ENCODE measurements at places on chromosomes 4 and X.

GRCh38 chrX:50889582-50889981, 21.0 kb upstream of the BMP15 start:
- DNase-seq = no peak

DNA sequence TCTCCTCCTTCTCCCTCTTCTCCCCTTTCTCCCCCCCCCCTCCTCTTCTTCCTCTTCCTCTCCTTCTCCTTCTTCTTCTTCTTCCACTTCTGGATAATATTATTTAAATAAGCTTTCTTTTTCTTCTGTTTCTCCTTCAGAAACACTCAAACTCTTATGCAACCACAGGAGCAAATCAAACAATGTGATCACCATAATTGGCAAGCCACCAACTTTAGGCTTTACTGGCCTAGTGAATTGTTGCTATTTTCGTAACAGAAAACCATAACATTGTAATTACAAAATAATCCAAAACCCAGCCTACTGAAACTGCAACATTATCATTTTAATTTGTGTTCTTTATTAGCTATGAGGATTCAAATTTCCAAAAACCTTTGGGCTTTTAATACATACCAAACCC, 14.3 kb downstream of the DCAF8L1 start:
- no peak for DNase-seq

- no peak for DNase-seq
Observed at GRCh38 chrX:7446815-7447214, 298.9 kb upstream of the PUDP start.

- DNase-seq = no peak
Observed at GRCh38 chr4:146340798-146341197, 126.5 kb downstream of the REELD1 start.

- no peak for DNase-seq
Observed at GRCh38 chrX:5314148-5314547, 914.5 kb downstream of the NLGN4X start.

DNA sequence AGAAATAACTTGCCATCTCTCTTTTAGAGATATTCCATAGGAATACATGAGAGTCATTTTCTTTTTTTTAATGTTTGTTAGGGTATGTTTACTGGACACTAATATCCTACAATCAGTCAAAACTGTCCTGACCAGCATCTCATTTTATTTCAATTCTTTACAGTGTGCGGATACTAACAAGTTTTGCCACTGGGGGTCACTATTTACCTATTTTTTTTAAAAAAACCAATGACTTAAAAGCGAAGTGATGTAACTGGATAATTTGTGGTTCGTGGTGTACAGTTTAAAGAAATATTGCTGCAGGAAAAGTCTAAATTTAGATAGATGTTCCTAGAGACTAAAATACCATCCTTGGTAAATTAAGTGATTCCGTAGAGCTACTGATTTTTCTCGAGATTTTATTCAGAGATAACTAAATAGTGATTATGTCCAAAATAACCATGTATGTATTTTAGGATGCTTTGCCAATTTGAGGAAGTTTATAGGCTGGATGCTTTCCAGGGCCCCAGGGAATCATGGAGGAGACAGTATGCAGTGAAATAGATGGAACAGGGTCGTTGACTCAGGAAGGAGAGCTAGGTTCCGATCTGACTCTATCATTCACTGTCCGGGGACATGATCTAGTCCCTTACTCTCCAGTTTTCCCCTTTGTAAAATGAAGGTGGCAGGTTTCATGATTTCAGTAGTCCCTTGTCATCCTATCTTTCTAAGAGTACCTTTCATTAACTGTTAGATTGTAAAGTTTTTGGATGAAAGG, 34.0 kb upstream of the GNPDA2 start:
- no peak for DNase-seq

- no peak for DNase-seq
Observed at GRCh38 chr4:53194727-53195126, 171.1 kb downstream of the SCFD2 start.

- no peak for DNase-seq
Observed at GRCh38 chr4:140238351-140239056, 84.5 kb upstream of the MAML3 start.

DNA sequence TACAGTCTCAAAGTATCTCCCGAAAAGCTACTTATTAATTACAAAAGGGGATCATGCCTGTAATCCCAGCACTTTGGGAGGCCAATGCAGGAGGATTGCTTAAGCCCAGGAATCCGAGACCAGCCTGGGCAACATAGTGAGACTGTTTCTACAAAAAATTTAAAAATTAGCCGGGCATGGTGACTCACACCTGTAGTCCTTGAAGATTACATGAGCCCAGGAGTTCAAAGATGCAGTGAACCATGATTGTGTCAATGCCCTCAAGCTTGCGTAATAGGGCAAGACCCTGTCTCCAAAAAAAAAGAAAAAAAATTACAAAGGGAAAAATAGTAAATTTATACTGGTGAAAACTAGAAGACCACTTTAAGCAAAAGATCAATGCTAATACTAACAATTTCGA, 3.3 kb upstream of the PORCN start:
- DNase-seq = no peak

GRCh38 chr4:34309383-34309906, 1934.9 kb downstream of the ARAP2 start:
- DNase-seq = no peak

DNA sequence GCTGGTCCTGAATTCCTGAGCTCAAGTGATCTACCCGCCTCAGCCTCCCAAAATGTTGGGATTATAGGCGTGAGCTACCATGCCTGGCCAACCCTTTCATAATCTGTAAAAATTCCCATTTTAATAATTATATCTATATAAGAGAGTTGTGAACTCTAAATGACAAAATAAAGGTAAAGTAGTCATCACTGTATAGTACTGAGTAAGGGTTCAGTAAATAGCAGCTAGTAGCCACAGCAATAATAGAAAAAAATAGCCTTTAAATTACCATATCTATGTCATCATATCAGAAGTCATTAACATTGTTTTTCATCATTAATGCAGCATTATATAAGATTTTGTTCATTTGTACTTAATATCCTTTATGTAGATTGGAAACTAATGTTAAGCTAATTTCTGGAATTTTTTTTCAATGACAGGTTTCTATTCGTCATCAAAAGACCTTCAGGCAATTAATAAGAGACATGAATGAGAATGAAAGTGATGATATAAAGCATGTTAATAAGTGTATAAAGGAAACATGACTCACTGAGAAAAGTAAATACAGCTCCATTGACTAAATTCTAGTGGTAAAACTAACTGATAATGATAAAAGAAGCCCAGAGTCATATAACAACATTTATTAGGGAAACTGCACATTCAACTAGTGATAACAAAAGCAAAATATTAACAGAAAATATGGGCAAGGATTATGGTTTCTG, 85.9 kb upstream of the UGT8 start:
- DNase-seq = no peak

DNA sequence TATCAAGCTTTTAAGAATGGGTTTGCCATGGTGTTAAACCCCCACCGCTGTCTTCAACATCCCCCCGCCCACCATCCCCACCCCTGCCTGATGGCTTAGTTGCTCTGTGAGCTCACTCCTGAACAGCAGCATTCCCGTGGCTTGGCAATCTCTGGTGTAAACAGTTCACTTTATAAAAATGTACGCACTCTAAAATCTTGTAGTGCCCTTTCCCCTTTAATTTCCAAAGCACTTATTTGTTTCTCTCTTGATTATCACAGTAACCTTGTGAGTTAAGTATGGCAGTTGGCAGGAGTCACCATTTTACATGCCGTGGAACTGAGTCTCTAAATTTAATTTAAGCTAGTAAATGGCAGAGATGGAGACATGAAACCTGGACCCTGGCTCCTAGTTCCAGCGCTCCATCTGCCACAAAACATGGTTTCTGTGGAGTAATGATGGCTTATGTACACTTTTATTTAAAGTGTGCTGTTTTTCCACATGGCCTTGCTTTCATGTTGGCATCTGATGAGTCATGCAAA, 123.1 kb downstream of the AFF1 start:
- DNase-seq = no peak

DNA sequence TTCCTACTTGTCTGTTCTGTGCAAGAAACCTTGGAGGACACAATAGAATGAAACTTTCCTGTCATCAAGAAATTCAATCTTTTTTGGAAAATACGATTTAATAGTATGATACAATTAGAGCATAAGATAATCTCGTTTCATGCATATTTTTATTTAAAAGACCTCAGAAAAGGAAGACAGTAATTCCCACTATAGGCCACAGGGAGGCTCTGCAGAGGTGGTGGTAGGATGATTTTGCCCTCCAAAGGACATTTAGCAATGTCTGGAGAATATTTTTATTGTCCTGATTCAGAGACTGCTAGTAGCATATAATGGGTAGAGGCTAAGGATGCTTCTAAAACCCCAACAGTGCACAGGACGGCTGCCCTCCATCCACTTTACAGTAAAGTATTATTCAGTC, 68.7 kb downstream of the PAK3 start:
- no peak for DNase-seq

GRCh38 chr4:163548481-163549243, 54.2 kb downstream of the TMA16 start:
- no peak for DNase-seq

DNA sequence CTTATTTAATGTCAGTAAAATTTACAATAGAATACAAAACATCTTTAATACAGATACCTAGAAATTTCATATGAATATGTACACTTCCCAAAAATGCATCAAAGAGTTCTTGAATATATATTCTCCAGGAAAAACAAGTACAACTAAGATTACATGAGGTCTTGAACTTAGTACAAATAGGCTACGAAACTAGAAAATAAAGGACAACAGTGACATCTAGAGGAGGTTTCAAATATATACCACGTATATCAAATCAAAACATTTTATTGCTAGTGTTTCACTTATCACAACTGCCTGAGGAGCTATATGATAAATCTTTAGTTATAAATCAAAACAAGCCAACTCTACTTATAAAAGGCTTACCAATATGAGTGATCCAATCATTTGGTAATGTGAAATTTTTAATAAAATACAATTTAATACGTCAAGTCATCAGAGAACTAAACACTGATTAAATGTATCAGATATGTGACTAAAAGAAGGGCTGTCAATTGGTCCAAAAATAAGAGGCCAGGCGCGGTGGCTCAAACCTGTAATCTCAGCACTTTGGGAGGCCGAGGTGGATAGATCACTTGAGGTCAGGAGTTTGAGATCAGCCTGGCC, 36.6 kb downstream of the ANAPC10 start:
- no peak for DNase-seq

GRCh38 chrX:24026432-24026831, 554 bp downstream of the KLHL15 start:
- no peak for DNase-seq

DNA sequence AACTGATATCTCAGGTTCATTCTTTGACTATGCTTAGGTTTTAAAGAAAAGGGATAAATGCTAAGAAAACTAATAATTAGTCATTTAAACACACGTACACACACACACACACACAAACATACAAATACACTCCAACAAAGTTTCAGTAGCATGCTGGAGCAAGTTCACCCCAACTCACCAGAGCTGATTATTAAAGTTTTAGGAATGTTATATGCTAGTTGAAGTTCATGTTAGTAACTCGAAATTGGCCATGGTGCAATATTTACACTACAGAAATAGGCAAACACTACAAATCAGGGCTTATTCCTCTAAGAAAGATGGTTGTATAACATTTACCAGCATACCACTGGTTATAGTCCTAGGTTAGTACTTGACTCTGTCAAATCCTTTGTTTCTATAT, 384.0 kb upstream of the DIPK2B start:
- DNase-seq = no peak

DNA sequence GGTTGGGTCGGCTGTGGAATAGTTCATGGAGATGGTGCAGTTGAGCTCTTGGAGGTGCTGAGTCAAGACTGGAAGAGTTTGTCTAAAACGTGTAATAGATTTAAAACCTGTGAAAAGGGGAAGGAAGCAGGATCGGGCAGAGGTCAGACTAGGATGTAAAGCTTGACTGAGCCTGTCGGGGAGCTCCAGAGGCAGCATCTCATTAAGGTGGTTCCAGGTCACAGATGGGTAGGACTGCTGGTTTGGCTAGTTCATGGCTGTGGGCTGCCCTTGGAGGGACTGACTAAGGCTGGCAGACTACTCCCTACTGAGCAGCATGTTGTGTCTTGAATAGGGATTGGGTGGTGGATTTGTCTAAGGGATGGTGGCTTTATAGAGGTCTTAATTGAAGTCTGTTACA, 28.4 kb upstream of the WDR1 start:
- no peak for DNase-seq

- no peak for DNase-seq
Observed at GRCh38 chr4:20984576-20984836, 284.2 kb downstream of the PACRGL start.

DNA sequence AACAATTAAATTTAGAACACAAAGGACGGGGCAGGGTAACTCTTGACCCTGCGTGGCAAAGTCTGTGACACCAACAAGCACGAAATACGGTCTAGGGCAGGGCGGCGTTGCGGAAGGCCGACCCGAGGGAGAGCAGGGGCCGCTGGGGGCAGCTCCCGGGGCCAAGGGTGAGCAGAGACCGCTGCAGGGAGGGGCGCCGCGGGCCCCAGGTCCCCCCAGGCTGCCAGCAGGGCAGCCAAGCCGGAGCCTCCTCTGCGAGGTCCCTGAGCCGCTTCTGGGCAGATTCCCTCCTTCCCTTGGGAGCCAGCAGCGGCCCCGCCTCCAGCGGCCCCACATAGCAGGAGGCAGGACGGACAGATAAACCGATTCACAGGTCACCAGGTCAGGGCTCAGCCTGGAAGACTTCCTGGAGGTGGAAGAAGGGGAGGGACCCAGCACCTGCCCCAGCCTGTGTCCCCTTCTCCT, 90.2 kb downstream of the FAM53A start:
- DNase-seq = no peak

- no peak for DNase-seq
Observed at GRCh38 chr4:88879991-88880390, 177.0 kb downstream of the FAM13A start.

- no peak for DNase-seq
Observed at GRCh38 chr4:168118116-168118655, 25.8 kb downstream of the ANXA10 start.

- DNase-seq = no peak
Observed at GRCh38 chr4:125388613-125389012, 73.9 kb downstream of the FAT4 start.

GRCh38 chrX:11887175-11887574, 129.1 kb downstream of the MSL3 start:
- DNase-seq = no peak
